ENCODE measurements at places on chromosomes 11 and 22.

DNA sequence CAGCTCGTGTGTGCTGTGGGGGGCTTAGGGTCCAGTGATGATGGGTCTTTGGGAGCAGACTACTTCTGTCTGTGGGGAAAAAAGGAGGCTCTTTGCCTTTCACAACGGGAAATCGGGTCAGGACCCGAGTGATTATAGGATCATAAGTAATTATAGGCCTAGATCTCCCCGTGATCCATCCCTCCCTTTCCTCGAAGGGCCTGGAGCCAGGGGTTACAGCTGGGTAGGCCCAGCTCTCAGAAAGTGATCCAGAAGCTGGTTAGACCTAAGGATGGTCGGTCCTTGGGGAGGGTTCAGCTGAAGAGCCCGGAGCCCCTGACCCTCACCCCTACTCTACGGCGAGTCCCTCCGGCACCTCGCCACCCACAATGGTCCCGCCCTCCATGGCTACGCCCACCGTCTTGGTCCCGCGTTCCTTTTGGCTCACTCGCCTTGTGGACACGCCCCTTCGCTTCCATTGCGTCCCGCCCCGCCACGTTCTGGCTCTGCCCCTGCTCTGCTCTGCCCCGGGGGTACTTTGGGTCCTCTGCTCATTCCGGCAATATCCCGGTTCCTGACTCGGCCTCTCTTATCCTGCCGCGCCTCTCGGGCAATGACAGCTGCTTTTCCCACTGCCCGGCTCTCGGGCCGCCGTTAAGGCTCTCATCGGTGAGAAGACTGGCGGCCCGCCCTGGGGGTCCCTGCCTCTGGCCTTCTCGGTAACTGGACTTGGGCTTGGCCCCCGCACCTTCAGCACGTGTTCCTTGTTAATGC lies 5.0 kb downstream of the IGSF22 start:
- peak; percentile 88 for DNase-seq

DNA sequence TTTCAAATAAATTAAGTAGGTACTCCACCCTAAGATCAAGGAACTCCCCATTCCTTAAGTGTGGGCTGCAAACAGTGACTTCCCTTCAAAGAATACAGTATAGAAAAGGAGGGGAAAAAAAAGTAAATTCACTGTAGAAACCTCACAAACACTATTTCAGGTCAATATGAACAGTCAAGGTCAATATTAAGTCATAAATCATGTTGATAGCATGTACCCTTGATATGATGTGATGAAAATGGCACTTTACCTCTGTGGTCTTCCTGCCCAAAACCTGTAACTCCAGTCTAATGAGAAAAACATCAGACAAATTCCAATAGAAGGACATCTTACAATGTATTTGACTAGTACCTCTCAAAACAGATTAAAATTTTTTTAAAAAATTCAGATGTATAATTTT lies 8.2 kb downstream of the CKAP5 start:
- DNase-seq: no peak

GRCh38 chr11:37072538-37073055 lies 474.6 kb upstream of the RAG2 start:
- DNase-seq: no peak

GRCh38 chr22:42333544-42333943 lies 63.1 kb upstream of the TCF20 start:
- DNase-seq: no peak

DNA sequence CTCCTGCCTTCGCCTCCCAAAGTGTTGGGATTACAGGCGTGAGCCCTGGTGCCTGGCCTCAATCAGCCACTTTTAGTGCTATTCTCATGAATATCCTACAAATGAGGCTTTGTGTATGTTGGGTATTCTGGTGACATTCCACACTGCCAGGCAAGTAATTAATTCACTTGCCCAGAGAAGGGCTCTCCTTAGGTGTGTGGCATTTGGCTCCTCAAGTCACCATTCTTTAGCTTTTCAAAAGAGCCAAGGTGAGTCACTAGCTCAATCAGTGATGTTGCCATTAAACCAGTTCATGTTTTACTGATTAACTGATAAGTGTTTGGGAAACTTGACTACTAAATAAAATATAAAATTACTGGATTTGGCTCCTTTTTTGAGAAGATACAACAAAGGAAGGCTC lies 52.2 kb downstream of the SLC25A17 start:
- DNase-seq: no peak

DNA sequence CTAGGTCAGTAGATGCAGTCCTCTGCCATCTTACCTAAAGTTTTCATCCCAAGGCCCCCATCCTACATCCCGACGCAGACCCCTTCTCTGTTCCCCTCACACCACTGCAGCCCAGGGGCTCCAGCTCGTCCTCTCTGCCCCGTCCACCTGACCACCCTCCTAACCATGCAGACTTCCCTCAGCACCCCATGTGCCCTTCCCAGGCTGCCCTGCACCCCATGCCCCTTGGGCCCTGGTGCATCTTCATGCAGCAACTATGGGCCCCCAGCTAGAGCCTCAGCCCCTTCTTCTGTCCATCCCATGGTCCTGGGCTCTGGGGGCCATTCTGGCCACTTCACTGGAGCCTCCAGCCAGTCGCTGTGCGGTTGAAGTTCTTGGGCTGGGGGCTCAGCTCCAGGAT lies 2.9 kb downstream of the PRR33 start:
- no peak for DNase-seq

DNA sequence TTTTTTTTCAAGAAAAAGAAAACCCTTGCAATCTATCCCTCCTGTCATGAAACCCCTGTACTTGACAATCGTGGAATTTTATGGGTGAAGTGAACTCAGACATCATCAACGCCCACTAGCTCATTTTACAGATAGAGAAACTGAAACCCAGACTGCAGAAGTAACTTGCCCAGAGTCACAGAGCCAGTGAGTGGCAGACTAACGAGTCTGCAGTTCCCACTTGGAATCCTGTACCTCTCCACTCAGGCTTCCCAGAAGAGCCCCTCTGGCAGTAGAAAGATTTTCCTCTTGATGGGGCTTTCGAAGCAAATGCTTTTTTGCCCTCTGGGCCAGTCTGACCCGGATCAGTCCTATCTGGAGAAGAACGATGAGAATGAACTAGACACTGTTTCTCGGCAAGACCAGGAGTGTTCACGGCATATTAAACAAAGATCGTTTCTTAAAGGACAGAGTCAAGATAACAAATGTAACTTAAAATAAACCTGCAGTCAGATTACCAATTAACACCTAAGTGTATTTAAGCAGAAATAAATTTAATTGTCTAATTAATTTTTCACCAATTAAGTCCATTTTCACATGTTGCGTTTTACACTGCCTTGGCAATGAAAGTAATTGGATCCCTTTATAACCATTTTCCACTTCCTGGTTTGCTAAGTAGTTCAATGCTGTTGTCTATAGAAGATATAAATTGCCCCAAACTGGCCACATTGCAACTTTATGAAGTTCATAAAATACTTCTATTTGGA lies 61.3 kb upstream of the CREB3L1 start:
- no peak for DNase-seq

DNA sequence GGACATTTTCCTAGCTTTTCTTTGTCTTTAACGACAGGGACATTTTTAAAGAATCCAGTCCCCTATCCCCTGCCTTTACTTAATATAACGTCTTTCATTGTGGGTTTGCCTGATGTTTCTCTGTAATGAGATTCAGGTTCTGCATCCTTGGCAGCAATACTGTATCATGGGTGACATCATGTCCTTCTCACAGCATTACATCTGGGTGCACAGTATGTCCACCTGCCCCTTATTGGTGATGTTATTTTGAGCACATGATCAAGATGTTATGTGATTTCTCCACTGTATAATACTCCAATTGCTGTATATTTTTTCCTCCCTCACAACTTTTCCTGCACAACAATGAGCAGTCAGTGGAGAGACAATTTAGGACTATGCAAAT lies 9.7 kb upstream of the STK33 start:
- no peak for DNase-seq

Measured in right kidney (tissue), 9 donors.